ENCODE measurements at places on chromosomes 4 and X. TPM values are rescaled to one million over a fixed set of nuclear protein-coding genes. Genes with fewer than 3 reads are reported as not detected.

MXRA5 gene
- 79.1 TPM for total RNA-seq

DNA sequence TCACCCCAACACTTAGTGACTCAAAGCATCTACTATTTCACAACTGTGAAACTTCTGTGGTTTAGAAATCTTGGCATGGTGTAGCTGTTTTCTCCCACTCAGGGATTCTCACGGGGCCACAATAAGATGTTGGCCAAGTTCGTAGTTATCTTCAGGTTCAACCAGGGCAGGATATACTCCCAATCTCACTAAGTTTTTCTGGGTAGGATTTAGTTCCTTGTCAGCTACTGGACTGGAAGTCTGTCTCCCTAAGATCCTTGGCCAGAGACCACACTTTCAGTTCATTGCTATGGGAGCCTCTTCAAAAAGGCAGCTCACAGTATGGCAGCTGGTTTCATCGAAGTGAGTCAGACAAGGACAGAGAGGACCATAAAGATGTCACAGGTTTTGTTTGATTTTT is 111.7 kb upstream of the PDHA2 start:
- no peaks in the 10 kb centered on the region for H3K4me1 ChIP-seq
- no peak overlapping the region for H3K4me3 ChIP-seq
- DNase-seq, result no peak
- no peaks in the 10 kb centered on the region for H3K27me3 ChIP-seq
- no peak overlapping the region for H3K27ac ChIP-seq

GRCh38 chr4:69849969-69850368 is 10.0 kb downstream of the SULT1E1 start:
- no peaks in the 10 kb centered on the region for H3K27me3 ChIP-seq
- no peaks in the 10 kb centered on the region for H3K4me1 ChIP-seq
- no peak overlapping the region for H3K27ac ChIP-seq
- no peaks in the 10 kb centered on the region for H3K36me3 ChIP-seq
- no peak for DNase-seq

GRCh38 chr4:10283761-10284160 is 167.2 kb upstream of the WDR1 start:
- no peak overlapping the region for H3K4me3 ChIP-seq
- H3K4me1 ChIP-seq, result no peaks in the 10 kb centered on the region
- no peak for DNase-seq
- no peak overlapping the region for H3K27ac ChIP-seq
- H3K27me3 ChIP-seq, result no peaks in the 10 kb centered on the region
- H3K36me3 ChIP-seq, result no peaks in the 10 kb centered on the region

- H3K27me3 ChIP-seq, result no peaks in the 10 kb centered on the region
- H3K4me1 ChIP-seq, result no peaks in the 10 kb centered on the region
- no peak overlapping the region for H3K27ac ChIP-seq
- H3K4me3 ChIP-seq, result no peak overlapping the region
- no peak for DNase-seq
- no peaks in the 10 kb centered on the region for H3K36me3 ChIP-seq
Observed at GRCh38 chr4:2457481-2458295, 11.2 kb upstream of the RNF4 start.

DNA sequence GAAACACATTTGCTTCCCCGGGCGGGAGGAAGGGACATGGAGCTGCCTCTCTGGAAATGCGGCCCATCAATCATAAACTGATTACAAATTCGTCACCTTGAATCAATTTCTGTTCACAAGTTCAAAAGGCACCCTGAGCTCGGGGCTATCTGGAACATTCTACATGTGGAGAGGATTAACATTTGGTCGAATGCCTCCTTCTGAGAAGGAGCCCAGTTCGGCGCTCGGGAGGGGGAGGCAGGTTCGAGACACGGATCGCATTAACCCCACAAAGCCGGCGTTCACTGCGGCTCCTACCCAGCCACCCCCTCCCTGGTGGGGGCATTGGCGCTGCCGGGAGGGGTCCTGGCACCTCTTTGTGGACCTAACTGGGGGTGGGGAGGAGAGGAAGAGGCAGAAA is 108.0 kb downstream of the CPZ start:
- no peak overlapping the region for H3K4me3 ChIP-seq
- no peak overlapping the region for H3K27ac ChIP-seq
- H3K36me3 ChIP-seq, result no peaks in the 10 kb centered on the region
- peak; percentile 6 for DNase-seq
- peaks cover 42% of the 10 kb centered on the region for H3K27me3 ChIP-seq

PLP2 gene
- 62.5 TPM for total RNA-seq

DNA sequence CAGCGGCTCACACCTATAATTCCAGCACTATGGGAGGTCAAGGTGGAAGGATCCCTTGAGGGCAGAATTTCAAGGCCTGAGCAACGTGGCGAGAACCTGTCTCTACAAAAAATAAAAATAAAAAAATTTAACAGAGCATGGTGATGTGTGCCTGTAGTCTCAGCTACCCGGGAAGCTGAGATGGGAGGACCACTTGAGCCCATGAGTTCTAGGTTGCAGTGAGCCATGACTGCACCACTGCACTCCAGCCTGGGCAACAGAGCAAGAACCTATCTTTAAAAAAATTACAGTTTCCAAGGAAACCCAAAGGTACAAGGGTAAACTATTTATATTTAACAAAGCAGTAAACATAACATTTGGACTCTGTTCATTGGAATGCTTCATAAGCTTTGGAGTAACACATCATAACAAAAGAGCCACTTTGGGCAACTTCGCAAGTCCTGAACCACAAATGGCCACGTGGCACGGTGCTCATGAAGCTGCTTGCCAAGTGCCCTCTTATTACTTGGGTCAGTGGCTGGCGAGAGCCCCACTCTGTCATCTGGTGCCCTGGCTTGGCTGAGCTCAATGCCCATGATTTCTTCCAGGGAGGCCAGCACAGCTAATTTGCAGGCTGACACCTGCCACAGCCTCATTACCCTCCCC is 165.6 kb downstream of the SH3KBP1 start:
- H3K4me3 ChIP-seq, result no peak overlapping the region
- peak; percentile 34 for DNase-seq
- H3K27me3 ChIP-seq, result no peaks in the 10 kb centered on the region
- peaks cover 7% of the 10 kb centered on the region for H3K4me1 ChIP-seq
- H3K36me3 ChIP-seq, result no peaks in the 10 kb centered on the region
- H3K27ac ChIP-seq, result no peak overlapping the region

IL15 gene
- total RNA-seq, result 7.1 TPM

- no peaks in the 10 kb centered on the region for H3K4me1 ChIP-seq
- H3K27ac ChIP-seq, result no peak overlapping the region
- H3K36me3 ChIP-seq, result no peaks in the 10 kb centered on the region
- H3K4me3 ChIP-seq, result no peak overlapping the region
- H3K27me3 ChIP-seq, result no peaks in the 10 kb centered on the region
- DNase-seq, result no peak
Observed at GRCh38 chrX:123927845-123928244, 33.7 kb upstream of the STAG2 start.

DNA sequence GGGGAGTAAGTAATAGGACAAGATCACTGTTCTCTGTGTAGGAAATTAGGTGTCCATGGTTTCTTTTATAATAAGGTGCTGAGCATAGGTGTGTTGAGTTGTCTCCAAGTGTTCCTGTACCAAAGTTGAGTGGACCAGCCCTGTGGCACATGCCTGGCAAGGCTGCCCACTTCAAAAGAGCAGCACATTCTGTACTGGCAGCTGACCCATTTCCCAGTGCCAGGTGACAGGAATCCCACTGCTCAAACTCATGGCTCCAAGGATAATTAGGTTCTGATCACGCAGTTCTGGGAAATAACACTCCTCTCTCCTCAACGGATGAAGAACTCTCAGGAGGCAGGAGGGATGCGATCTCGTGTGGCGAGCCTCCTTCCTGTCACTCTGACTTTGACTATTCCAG is 12.8 kb upstream of the LGI2 start:
- H3K27ac ChIP-seq, result no peak overlapping the region
- peaks cover 50% of the 10 kb centered on the region for H3K27me3 ChIP-seq
- no peaks in the 10 kb centered on the region for H3K36me3 ChIP-seq

MEPE gene
- total RNA-seq, result not detected

PCDH7 gene
- 0.38 TPM for total RNA-seq

GABRE gene
- total RNA-seq, result 20.8 TPM

PDZD4 gene
- total RNA-seq, result 1.5 TPM

PNMA6F gene
- not detected for total RNA-seq

DNA sequence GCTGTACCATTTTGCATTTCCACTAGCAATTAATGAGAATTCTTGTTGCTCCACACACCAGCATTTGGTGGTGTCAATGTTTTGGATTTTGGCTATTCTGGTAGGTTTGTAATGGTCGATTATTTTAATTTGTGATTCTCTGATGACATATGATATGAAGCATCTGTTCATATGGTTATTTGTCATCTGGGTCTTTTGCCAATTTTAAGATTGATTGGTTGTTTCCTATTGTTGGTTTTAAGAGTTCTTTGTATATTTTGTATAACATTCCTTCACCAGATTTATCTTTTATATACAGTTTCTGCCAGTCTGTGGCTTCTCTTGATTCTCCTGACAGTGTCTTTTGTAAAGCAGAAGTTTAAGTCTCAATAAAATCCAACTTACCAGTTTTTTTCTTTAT is 18.5 kb upstream of the BDH2 start:
- 0 out of 2 replicates have a peak, but pooled peaks cover 3% of the 10 kb centered on the region for H3K36me3 ChIP-seq
- H3K4me1 ChIP-seq, result no peaks in the 10 kb centered on the region

- H3K27me3 ChIP-seq, result no peaks in the 10 kb centered on the region
- H3K36me3 ChIP-seq, result no peaks in the 10 kb centered on the region
- peak; percentile 20 for DNase-seq
- H3K4me3 ChIP-seq, result no peak overlapping the region
Observed at GRCh38 chrX:42290608-42291007, 367.3 kb upstream of the CASK start.

- no peaks in the 10 kb centered on the region for H3K36me3 ChIP-seq
- no peaks in the 10 kb centered on the region for H3K27me3 ChIP-seq
- H3K27ac ChIP-seq, result no peak overlapping the region
- H3K4me3 ChIP-seq, result no peak overlapping the region
Observed at GRCh38 chr4:125992891-125993290, 678.1 kb downstream of the FAT4 start.

CT45A1 gene
- not detected for total RNA-seq

- no peak overlapping the region for H3K27ac ChIP-seq
- H3K36me3 ChIP-seq, result no peaks in the 10 kb centered on the region
- no peak for DNase-seq
- H3K4me1 ChIP-seq, result no peaks in the 10 kb centered on the region
- H3K4me3 ChIP-seq, result no peak overlapping the region
Observed at GRCh38 chrX:44147130-44147529, 173.9 kb upstream of the NDP start.

GRCh38 chr4:128305942-128306341 is 18.3 kb upstream of the PGRMC2 start:
- H3K36me3 ChIP-seq, result 0 out of 2 replicates have a peak, but pooled peaks cover 5% of the 10 kb centered on the region
- H3K4me1 ChIP-seq, result no peaks in the 10 kb centered on the region
- no peaks in the 10 kb centered on the region for H3K27me3 ChIP-seq
- H3K27ac ChIP-seq, result no peak overlapping the region
- DNase-seq, result no peak

- H3K4me1 ChIP-seq, result no peaks in the 10 kb centered on the region
- peaks cover 9% of the 10 kb centered on the region for H3K27me3 ChIP-seq
- no peak overlapping the region for H3K27ac ChIP-seq
Observed at GRCh38 chr4:169807934-169808509, 50.3 kb upstream of the HPF1 start.

DNA sequence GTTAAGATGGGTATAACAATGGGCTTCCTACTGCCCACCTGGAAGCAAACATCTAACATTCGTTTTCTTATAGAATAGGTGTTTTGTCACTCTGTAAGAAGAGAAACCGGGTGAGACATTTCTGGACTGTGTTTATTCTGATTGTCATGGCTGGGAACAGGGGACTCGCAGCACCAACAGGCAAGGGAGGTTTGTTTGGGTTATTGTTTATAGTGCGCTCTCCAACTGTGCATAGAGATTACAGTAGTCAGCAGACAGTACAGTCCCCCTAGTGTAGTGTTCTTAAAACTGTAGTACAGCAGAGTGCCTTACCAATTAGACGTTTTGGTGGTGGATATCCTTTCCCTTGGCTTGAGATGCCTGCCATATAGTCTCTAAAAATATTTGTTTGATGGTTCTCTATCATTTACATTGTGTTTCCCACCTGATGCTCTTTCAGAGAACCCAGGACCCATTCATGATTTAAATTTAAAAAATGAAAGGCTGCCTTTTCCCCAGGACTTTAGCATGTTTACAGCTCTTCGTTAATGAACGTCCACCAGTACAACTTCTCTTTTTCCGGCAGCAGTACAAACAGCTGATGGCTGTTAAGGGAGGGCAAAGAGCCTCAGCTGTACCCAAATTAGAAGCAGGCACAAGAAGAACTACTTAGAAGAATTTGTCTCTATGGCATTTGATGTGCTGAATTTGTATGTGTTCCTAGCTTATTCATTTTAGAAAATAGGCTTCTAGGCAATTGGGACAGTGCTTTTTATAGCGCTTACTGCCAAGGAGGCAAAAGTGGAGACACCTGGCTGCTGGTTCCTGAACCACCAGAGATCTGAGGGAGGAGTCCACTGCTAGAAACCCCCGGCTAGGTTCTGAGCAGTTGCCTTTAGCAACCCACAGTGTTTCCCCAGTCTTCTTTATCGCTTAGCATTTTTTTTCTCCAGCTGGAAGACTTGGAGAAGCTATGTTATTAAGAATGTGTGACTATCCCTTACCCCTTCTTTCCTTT is 1.0 kb upstream of the RNF150 start:
- H3K27me3 ChIP-seq, result no peaks in the 10 kb centered on the region
- DNase-seq, result peak; percentile 63
- no peak overlapping the region for H3K27ac ChIP-seq
- H3K4me1 ChIP-seq, result peaks cover 21% of the 10 kb centered on the region

NLGN3 gene
- 0.63 TPM for total RNA-seq

DNA sequence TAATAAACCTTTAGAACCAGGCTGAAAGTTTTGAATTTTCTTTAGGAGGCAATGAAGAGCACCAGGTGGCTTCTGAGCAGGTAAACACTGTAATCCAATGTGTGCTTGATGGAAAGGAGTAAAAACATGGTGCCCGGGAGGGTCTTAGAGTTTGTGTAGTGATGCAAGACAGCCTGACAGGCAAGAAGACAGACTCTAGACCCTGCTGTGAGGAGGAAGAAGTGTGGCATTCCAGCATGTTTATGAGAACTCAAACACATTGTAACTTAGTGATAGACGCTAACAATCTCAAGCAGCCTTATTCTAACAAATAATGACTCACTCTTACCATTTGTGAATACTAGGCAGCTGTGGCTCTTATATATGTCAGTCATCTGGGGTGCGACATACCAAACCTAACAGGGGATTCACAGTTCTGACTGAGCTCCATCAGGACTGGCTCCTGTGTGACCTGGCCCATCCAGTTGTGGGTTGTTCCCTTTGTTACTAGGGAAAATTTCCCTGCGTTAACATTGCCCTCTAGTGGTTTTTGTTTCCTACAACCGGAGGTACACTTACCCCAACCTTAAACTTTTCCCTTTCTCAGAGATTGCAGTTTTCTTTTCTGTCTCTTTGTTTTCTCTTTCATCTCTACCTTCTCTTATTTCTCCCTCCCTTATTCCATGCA is 53.8 kb downstream of the VSIG4 start:
- no peaks in the 10 kb centered on the region for H3K36me3 ChIP-seq
- H3K4me3 ChIP-seq, result no peak overlapping the region
- no peaks in the 10 kb centered on the region for H3K4me1 ChIP-seq
- no peak overlapping the region for H3K27ac ChIP-seq

PDE5A gene
- total RNA-seq, result 13.8 TPM
